Epithelial cell of proximal tubule (primary cell): ENCODE measurements at places on chromosomes 3 and 15.

DNA sequence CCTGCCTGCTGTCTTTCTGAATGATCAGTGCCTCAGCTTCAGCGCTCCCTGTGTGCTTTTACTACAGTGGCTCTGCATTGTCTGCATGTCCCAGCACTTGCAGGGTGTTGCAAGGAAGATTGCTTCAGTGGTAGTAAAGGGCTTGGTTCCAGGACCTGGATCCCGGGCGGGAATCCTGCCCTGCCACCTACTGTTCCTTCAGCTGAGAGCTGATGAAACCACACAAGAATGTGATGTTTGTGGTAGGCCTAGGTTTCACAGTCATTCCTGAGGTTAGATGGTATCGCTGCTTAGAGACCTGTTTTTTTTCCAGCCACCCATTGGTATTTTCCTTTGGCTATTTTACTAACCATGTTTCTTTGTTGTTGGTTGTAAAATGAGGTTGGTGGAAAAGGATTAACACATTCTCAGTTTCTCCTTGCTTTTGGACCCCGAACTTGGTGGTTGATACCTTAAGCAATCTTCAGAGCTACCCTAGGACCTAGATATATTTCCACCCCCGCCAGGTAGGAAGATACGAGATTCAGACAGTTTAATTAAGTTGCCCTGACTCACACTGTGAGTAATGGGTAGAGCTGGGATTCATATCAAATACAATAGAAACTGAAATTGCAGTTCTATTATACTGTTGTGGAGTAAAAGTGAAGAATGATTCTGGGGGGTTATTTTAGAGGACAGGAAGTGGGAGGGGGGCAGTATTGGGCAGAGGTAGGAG lies 11.4 kb downstream of the GPR87 start:
- peak; percentile 98 for DNase-seq

DNA sequence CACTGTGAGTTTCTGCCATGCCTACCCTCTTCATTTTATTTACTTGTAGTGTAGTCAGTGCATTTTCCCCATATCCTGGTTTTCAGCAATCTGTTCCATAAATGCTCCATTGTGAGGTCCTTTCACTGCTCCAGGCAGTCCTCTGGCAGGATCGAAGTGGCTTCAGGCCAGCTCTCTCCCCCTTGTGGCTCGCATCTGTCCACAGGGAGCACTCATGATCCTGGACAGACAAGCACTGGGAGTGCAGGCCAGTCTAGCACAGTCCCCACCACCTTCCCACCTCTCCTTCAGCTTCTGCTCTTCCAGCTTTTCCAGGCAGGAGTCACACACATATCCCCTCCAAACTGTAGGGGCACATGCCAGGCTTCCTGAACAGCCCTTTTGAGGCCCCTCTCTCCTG lies 173.6 kb downstream of the PPM1L start:
- no peak for DNase-seq

DNA sequence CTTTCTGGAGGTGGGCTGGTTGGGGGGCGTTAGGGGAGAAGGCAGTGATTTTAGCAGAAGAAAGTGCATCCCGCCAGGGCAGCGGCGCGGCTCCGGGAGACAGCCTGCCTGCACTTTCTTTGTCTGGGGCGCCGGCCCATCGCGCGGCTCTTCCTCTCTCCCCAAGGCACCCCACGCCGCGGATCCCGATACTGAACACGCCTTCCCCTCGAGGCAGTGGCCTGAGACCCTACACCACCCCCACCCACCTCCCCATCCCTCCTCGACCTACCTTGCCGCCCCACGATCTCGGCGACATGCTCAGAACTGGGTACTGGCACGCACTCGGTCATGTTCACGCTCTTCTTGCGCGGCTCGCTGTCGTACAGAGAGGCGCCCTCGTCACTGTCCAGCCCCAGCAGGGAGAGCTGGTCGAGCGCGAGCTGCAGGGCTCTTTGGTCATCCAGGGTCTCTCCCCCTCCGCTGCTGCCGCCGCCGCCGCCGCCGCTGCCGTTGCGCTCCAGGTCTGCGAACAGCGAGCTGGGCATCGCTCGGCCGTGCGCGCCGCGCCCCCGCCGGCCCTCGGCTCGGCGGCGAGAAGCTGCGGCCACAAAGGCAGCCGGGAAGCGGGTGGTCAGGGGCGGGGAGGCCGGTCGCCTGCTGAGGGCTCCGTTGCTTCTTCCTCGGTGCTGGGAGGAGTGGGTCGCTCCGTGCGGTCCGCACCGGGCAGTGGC lies 483 bp downstream of the MEX3B start:
- no peak for DNase-seq

- DNase-seq = no peak
Measured at GRCh38 chr3:65824166-65824565, 214.6 kb downstream of the MAGI1 start.

DNA sequence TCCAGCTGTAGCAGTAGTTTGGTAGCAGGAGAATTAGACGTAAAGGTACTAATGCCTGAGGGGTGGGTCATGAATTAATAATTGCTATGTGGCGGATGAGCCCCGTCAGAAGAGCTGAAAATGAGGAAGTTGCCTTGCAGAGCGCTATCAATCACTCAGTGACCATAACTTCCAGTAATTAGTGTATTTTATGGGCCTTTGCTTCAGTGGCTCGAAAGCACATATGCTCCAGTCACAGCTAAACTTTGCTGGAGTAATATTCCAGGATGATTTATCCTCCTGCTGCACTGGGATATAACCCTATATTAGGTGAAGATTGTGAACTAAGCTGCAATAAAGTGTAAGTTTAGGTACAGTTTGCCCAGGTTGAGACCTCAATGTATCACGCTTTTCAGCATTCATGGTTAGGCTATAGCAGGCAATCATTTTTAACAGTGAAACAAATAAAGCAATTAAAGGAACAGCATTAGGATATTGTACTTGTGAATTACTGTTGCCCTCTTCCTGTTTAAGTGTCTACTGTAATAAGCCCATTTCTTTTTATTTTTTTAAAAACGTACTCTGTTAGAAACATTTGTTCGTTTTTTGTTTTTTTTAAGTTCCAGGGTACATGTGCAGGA lies 104.6 kb upstream of the SKOR1 start:
- DNase-seq = no peak

- no peak for DNase-seq
Measured at GRCh38 chr3:149153402-149153801, 24.0 kb downstream of the HPS3 start.

GRCh38 chr3:55720614-55721013 lies 233.5 kb upstream of the WNT5A start:
- no peak for DNase-seq

GRCh38 chr3:356952-357351 lies 160.4 kb downstream of the CHL1 start:
- DNase-seq = peak; percentile 81
